Placental pericyte (primary cell): ENCODE measurements at places on chromosomes 13 and 19. TPM values are rescaled to one million over a fixed set of nuclear protein-coding genes. Genes with fewer than 3 reads are reported as not detected.

The PSG4 gene
- 0.29 and 2.8 TPM in 2 replicates for total RNA-seq

The HIPK4 gene
- total RNA-seq: under 0.01 and 0.14 TPM in 2 replicates

The RDH8 gene
- total RNA-seq: 0.29 TPM in 1 of 2 replicates, not detected in the other

The BORCS8 gene
- total RNA-seq: 16.6 and 22.6 TPM in 2 replicates

The TMPRSS9 gene
- total RNA-seq: not detected in 2 replicates

The EXOSC5 gene
- 15.5 and 18.0 TPM in 2 replicates for total RNA-seq

The CEACAM16 gene
- total RNA-seq: under 0.01 TPM in 1 of 2 replicates, not detected in the other

The PRKACA gene
- total RNA-seq: 47.5 and 73.6 TPM in 2 replicates

The TPTE2 gene
- total RNA-seq: 0.22 TPM in 1 of 2 replicates, not detected in the other

The PTGIR gene
- 6.7 and 10.1 TPM in 2 replicates for total RNA-seq

The ACP7 gene
- total RNA-seq: not detected in 2 replicates

The ZNF554 gene
- 2.6 and 3.1 TPM in 2 replicates for total RNA-seq

The CLC gene
- total RNA-seq: not detected in 2 replicates

The FCGBP gene
- under 0.01 TPM in 2 replicates for total RNA-seq

The KRTDAP gene
- not detected in 2 replicates for total RNA-seq

The PSG11 gene
- not detected in 2 replicates for total RNA-seq

The GJA3 gene
- 1.0 and 3.7 TPM in 2 replicates for total RNA-seq

The GNG8 gene
- not detected in 2 replicates for total RNA-seq

The HOMER3 gene
- total RNA-seq: 42.0 and 88.6 TPM in 2 replicates

The CLEC17A gene
- 0.14 TPM in 1 of 2 replicates, not detected in the other for total RNA-seq

The GSX1 gene
- total RNA-seq: not detected in 2 replicates

The KLK11 gene
- total RNA-seq: not detected in 2 replicates

The SCAMP4 gene
- total RNA-seq: 71.4 and 82.7 TPM in 2 replicates

The CCL25 gene
- not detected in 2 replicates for total RNA-seq

The COX7A1 gene
- 0.88 and 11.7 TPM in 2 replicates for total RNA-seq

The MBD3L2 gene
- not detected in 2 replicates for total RNA-seq

The ASF1B gene
- total RNA-seq: 0.44 and 30.5 TPM in 2 replicates

The PBX4 gene
- total RNA-seq: 0.22 TPM in 1 of 2 replicates, not detected in the other

The HCN2 gene
- 1.0 and 1.8 TPM in 2 replicates for total RNA-seq

The ETFB gene
- total RNA-seq: 51.1 and 111 TPM in 2 replicates

The STARD13 gene
- total RNA-seq: 12.7 and 58.7 TPM in 2 replicates

The ZNF177 gene
- 0.43 and 0.88 TPM in 2 replicates for total RNA-seq

The TBC1D17 gene
- total RNA-seq: 18.8 and 36.5 TPM in 2 replicates

The SLC10A2 gene
- not detected in 2 replicates for total RNA-seq

The CAMSAP3 gene
- not detected in 2 replicates for total RNA-seq

The ZNF98 gene
- total RNA-seq: not detected in 2 replicates

The JSRP1 gene
- total RNA-seq: 0.44 TPM in 1 of 2 replicates, not detected in the other

The KASH5 gene
- total RNA-seq: under 0.01 TPM in 1 of 2 replicates, not detected in the other

The ZNF724 gene
- total RNA-seq: 0.22 and 14.2 TPM in 2 replicates

The PRRG2 gene
- 0.14 and 0.22 TPM in 2 replicates for total RNA-seq

The CYP2F1 gene
- not detected in 2 replicates for total RNA-seq

The SETDB2 gene
- 10.0 and 12.7 TPM in 2 replicates for total RNA-seq

The NCAN gene
- under 0.01 TPM in 1 of 2 replicates, not detected in the other for total RNA-seq

The VSTM2B gene
- total RNA-seq: not detected in 2 replicates
